ENCODE measurements at places on chromosomes 1 and 21. TPM values are rescaled to one million over a fixed set of nuclear protein-coding genes. Genes with fewer than 3 reads are reported as not detected.

RIPPLY3 gene
- 0.72 TPM for total RNA-seq

- no peak for DNase-seq
Measured at GRCh38 chr1:169779150-169779549, 15.6 kb downstream of the METTL18 start.

RAVER2 gene
- total RNA-seq, result 28.3 TPM

- no peak for DNase-seq
Measured at GRCh38 chr1:66999640-67000400, 54.1 kb downstream of the SLC35D1 start.

CD46 gene
- total RNA-seq, result 120 TPM

DNA sequence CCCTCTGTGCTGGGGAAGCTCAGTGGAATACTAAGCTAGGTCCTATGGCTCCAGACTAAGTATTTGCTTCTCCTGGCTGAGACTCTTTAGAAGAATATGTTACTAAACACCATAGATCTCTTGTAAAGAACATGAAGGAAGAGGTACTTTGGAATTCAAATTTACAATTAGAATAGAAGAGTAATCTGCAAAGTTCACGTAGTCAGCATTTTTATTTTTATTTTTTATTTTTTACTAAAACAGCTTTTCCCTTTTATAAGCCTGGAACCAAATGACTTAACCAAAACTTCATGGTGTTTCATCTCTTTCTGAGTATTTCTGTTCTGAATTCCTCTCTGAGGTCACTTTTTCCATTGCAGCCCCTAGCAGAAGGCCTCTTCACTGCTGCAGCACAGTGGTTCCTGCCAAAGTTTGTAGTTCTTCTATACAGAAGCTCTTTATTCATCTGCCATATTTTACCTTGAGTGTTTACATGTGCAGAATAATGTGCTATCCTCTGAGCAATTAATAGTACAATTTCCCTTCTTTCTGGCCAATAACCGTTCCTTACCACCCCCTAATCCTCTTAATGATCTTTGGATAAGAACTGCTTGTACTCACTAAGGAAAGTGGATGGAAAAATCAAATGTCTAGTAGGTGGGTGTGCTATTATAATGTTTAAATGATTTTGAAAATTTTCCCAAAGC, 27.2 kb downstream of the TSEN15 start:
- DNase-seq, result peak; percentile 94

RTCA gene
- 30.6 TPM for total RNA-seq

DNA sequence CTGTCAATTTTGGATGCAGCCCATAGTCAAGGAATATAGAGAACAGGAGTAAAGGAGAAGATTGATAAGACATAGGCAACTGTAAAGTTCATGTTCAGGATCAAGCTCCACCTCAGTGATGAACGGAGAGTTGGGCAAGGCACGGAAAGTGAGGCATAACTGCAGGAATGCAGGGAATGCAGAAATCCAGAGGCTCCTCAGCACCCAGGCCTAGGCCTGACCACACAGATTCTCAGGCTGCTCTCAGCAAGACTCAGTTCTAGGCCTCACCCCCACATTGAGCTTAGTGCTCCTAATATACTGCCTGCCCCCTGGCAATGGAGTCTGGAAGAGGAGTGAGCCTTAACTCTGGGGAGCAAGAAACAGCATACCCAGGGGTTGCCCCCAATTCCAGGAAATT, 36.3 kb upstream of the S1PR1 start:
- DNase-seq, result no peak

INTS7 gene
- total RNA-seq, result 22.5 TPM

- DNase-seq, result no peak
Measured at GRCh38 chr1:11680270-11681070, 478 bp downstream of the MAD2L2 start.

DNA sequence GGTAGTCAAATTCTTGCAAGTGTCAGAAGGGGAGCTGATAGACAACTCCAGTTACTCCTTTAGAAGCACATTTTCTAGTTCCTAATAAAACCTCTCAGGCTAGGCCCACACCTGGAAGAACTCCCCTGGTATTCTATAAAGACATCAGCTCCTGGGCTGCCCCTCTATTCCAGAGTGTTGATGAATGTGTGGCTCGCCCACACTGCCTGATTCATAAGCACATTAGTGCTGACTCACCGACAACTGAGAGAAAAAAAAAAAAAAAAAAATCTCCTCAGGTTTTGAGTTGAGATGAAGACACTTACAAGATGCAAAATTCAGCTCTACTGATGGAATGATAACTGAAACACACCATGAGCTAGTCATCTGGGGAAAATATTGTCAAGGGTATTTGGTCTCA, 188.1 kb downstream of the TNR start:
- no peak for DNase-seq

GRCh38 chr1:111392042-111392441, 35.5 kb downstream of the OVGP1 start:
- DNase-seq, result no peak

DNA sequence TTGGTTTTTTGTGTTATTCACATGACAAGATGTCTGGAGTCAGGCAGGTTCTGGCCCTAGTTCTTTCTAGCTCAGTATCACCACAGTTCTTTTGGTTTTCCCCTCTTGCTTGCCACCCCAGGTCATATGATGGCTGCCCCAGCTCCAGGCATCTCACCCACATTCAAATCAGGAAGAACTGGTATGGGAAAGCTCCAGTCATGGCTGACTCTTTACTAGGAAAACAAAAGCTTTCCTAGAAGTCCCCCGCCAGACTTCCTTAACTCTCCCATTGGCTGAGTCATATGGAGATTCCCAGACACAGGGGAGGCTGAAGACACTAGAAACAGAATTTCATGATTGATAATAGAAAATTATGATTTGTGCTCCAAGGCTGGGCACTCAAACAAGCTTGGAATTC, 22.1 kb upstream of the EYA3 start:
- DNase-seq, result no peak

LCE2A gene
- not detected for total RNA-seq

GRCh38 chr1:16130827-16131226, 25.0 kb downstream of the EPHA2 start:
- no peak for DNase-seq

THBS3 gene
- total RNA-seq, result 61.0 TPM

DNA sequence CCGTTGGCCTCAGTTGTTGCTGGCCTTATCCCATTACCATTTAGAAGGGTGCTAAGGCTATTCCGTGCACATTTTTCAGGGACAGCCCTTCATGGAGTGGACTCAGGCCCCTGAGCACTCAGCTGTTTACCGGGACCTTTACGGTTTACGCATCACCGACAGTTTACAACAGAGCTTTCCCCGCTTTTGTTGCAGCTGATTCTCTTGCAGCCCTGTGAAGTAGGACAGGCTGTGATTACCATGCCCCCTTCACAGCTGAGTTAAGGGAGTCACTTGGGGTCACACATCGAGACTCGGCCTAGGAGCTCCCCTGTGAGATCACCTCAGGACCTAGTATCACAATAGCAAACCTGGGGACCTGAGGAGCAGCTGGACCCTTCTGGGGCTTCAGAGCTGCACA, 41.9 kb downstream of the PTPRF start:
- DNase-seq, result no peak

HSF2BP gene
- 1.0 TPM for total RNA-seq

DNA sequence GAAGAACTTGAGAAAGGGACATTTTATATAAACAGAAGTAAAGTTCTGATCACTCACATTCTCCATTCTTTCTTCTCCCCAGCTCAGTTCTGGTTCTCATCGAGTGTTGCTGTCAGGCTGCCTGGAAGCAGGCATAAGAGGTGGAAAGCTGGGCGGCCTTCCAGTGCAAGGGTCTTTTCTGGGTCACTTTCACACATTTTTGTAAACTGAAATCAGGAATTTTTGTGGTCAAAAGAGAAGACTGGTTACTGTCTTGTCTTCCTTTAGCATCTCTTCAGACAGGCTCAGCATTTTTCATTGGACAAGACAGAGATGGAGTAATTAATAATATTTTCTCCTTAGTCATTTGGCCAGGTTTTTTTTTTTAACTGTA, 93.7 kb downstream of the CTH start:
- peak; percentile 91 for DNase-seq

- peak; percentile 40 for DNase-seq
Measured at GRCh38 chr21:44761011-44761729, 40.5 kb downstream of the UBE2G2 start.

OR6N1 gene
- not detected for total RNA-seq

HTR6 gene
- not detected for total RNA-seq

DNA sequence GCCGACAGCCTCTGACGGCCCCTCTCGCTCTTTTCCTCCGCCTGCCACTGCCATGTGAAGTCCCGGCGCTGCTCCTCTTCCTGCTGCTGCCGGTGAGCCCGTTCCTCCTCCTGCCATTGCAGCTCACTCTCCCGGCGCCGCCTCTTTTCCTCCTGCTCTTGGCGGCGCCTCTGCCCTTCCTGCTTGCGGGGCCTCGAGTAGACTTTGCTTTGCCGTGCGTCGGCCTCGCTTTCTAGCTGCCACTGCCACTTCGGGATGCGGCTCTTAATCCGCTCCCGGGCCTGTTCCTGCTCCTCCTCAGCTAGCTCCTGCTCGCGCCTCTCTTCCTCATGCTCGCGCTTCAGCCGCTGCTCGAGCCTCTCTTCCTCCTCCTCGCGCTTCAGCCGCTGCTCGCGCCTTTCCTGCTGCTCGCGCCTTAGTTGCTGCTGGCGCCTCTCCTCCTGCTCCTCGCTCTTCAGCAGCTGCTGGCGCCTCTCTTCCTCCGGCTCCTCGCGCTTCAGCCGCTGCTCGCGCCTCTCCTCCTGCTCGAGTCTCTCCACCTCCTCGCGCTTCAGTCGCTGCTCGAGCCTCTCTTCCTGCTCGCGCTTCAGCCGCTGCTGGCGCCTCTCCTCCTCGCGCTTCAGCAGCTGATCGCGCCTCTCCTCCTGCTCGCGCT, 4.3 kb downstream of the TCHH start:
- peak; percentile 46 for DNase-seq

GRCh38 chr1:97331165-97331564, 589.7 kb downstream of the DPYD start:
- no peak for DNase-seq

- DNase-seq, result peak; percentile 60
Measured at GRCh38 chr1:161367684-161368400, at the start of gene CFAP126. Gene CFAP126, minus strand, starts transcription at chr1:161367876. Its CDS starts 8 bp downstream, at chr1:161367868.

LAMTOR5 gene
- 31.0 TPM for total RNA-seq

DNA sequence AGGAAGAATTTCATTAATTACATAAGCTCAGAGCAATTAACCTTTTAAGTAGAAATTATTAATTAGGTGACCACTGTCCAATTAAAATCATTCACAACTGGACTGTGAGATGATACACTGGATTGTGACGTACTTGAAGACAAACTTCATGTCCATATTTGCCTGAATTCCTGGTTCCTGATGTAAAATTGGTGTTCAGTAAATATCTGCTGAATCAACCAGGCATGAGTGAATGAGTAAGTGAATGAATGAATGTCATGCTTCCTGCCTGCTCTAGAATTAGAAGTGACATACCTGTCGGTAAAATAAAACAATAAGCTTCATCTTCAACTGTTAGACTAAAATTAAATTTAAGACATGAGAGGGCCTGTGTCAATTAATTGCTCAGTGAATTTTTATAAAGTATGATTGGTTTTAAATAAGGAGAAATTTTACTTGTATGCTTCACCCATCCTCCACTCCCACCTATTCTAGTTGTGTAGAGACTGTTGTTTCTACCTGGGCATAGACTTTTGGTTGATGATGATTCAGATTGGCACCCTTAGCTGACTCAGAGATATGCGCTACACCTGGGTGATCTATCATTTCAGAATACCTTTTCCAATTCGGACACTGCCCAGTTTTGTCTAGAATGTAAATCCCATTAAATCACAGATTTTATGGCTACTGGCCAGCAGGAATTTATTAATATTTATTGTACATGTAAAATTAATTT, 56.9 kb upstream of the PTGS2 start:
- no peak for DNase-seq

ZNF648 gene
- total RNA-seq, result 0.51 TPM

DNA sequence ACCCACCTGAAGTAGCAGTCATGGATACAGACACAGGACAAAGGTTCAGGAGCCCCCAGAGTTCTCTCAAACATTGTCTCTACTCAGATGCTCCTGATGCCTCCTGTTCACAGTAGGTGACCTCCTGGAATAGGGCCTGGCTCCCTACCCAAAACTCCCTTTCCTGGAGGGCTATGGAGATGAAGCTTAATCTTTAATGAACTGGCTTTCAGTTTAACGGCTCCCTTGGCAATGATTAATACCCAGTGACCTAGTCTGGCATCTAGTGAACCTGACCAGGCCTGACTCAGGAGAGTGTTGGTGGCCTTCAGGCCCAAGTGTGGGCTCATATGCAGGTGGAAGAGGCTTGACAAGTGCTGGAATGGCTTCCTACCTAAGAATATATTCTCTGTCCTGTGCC, 65.2 kb upstream of the TRABD2B start:
- no peak for DNase-seq

INKA2 gene
- total RNA-seq, result 17.7 TPM

GRCh38 chr1:208028526-208028925, 117.6 kb upstream of the CD34 start:
- DNase-seq, result no peak

DNA sequence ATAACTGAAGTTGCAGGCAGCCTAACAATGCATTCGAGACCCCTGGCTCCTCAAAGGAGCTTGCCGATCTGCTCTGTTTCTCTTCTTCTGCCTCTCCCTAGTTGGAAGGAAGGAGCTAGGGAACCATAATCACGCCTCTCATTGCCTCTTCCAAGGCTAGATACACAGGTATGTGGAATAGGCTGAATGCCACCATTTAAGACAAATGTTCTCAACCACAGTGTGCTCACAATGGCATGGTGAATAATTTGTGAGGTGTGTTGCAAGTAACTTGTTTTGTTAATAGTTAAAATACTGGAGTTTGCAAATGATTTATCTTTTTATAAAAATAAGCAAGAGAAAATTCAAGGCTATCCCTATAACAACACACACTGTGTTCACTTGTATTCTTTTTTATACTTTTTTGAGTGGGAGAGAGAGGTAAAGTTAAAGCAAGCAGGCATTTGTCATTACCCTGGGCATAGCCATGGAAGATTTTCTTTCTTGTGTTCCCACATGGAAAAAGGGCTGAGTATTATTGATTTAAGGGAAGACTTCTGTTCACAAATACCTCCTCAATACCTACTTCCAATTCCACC, 45.4 kb upstream of the SYT6 start:
- DNase-seq, result no peak

- peak; percentile 60 for DNase-seq
Measured at GRCh38 chr1:19597496-19598309, 46.4 kb upstream of the NBL1 start.

DNA sequence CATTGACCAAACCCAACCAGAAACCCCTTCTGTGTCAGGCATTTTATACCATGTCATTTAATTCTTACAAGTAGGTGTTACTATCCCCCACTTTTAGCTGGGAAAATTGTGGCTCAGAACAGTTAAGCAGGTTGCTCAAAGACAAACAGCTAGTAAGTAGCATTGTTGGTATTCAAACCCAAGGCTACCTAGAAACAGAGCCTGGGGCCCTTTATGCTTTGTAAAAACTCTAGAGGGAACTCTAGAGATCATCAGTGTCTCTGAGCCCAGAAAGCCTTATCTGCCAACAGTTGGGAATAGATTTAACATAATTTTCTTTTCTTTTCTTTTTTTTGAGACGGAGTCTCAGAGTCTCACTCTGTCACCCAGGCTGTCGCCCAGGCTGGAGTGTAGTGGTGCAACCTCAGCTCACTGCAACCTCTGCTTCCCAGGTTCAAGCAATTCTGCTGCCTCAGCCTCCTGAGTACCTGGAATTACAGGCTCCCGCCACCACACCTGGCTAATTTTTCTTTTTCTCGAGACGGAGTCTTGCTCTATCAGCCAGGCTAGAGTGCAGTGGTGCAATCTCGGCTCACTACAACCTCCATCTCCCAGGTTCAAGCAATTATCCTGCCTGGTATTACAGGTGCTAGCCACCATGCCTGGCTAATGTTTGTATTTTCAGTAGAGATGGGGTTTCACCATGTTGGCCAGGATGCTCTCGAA, 48.5 kb upstream of the OSBPL9 start:
- no peak for DNase-seq

GRCh38 chr1:222927031-222927430, 112.2 kb downstream of the DISP1 start:
- no peak for DNase-seq
